ENCODE measurements at places on chromosomes 13 and 19.

- peak; percentile 98 for DNase-seq
Observed at GRCh38 chr19:3154957-3155736, 19.3 kb downstream of the GNA15 start.

DNA sequence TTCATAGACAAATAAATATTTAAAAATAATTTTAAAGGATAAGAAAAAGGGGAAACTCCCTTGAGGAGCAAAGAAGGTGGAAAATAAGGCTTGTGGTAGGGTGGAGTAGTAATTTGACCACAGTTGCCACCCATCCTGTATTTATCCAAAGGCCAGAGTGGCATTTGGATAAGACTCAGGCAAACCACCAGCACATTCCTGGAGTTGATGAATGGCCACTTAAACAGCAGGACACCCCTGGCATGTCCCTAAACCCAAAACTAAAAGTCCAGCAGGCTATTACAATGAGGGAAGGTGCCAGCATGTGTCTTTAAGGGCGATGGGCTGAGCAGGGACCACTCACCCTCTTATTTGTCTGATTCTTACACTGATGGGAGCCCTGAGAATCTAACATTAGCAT is 9.8 kb upstream of the FRY start:
- no peak for DNase-seq

DNA sequence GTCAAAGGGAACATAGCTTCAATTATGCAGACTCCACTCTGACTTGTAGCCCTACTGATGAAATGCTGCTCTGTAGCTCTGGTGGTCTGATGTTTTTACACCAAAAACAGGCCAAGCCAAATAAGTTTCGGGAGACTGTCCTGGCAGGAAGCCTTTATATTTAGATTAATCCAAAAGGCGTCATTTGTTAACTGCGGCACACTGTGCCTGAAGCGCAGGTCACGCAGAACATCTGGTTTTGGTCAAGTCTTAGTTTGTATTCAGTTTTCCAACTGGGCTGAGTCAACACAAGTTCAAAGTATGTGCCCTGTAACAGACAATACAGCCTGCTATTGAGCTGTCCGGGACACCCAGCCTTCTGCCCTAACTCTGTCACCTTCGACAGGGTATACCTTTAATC is 154.6 kb upstream of the IPO5 start:
- no peak for DNase-seq

DNA sequence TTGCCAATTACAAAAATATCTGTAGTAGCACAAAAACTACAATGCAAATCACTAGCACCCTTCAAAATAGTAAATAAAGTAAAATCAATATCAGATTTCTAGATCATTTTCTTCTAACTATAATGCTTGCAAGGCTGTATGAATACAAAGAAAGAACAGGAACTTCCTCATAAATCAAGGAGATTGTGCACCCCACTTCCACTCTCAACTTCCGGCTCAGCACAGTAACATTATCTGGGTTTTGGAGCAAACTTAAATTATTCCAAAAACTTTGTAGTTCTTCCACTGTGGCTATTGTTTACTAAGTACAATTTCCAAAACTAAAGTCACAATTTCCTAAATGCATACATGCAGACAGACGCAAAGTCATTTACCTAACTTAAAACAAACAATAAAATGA is 778.3 kb upstream of the SLC10A2 start:
- no peak for DNase-seq

GRCh38 chr13:110318920-110319319 is 11.8 kb downstream of the COL4A2 start:
- no peak for DNase-seq

Measured in NCI-H2171 treated with DMSO at 0.1 percent for 48 hours (cell line).